ENCODE measurements at places on chromosomes 6 and 20.
A peak's percentile ranks its signal among the peaks of the same experiment; 100 is the strongest.

DNA sequence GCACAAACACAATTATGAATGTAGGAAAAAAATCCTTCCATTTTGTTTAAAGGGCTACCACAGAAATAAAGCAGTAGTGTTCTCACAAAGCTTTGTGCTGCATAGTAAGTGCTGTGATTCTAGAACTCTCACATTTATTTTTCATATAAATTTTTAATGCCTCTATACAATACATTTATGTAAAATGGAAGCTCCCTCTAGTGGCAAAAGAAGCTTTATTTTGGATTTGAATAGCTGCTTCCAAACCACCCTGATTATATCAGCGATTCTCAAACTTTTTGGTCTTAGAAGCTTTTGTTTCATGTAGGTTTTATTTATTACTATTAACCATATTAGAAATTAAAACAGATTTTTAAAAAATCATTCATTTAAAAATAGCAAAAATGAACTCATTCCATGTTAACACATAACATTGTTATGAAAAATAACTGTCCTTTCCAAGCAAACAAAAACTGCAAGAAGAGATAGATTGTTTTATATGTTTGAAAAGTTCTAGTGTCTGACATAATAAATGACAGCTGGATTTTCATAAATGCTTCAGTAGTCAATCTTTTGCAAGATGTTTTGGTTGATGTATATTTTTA is 38.4 kb downstream of the HS3ST5 start:
- DNase-seq = no peak

DNA sequence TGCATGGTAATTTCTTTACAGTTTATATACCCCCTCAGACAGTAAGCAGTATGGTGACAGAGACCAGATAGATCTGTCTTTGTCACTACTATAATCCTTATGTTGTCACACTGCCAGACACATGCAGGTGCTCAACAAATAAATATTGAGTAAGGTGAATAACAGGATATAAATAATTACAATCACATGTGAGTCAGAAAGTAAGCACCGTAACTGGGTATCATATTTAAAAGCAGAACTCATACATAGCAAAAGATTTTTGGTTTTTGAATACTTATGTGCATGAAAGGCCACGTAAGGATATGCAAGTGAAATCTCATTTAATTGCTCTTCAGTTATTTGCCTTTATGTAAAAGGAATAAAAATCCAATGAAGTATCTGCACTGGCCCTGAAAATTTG is 17.4 kb downstream of the CNBD2 start:
- no peak for DNase-seq

- no peak for DNase-seq
These were observed 137.0 kb downstream of the DST start for GRCh38 chr6:56505512-56506260.

- peak; percentile 30 for DNase-seq
These were observed 2.8 kb upstream of the PHF20 start for GRCh38 chr20:35768731-35769664.

- no peak for DNase-seq
These were observed 5.1 kb downstream of the SOX4 start for GRCh38 chr6:21598674-21599023.

DNA sequence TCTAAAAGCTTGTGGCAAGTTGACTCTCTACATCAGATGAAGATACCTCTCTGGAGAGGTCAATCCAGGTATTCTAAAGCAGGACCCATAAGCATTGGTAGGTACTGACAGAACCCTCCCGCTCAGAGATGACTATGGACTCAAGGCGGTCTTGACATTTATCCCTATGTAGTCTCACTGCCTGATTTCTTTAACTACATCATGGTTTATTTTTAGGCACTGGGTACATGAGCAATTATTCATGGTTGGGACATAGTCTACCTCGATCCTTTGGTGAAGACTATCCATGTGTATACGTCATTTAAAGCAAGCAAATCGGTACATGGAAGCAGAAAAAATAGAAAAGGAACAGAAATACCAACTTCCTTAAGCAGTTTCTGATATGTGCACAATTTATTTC is 136.2 kb upstream of the TAB2 start:
- no peak for DNase-seq

GRCh38 chr6:161853657-161854056 is 579.8 kb upstream of the AGPAT4 start:
- DNase-seq = no peak

GRCh38 chr6:31758281-31758680 is 4.2 kb upstream of the SAPCD1 start:
- DNase-seq = no peak

DNA sequence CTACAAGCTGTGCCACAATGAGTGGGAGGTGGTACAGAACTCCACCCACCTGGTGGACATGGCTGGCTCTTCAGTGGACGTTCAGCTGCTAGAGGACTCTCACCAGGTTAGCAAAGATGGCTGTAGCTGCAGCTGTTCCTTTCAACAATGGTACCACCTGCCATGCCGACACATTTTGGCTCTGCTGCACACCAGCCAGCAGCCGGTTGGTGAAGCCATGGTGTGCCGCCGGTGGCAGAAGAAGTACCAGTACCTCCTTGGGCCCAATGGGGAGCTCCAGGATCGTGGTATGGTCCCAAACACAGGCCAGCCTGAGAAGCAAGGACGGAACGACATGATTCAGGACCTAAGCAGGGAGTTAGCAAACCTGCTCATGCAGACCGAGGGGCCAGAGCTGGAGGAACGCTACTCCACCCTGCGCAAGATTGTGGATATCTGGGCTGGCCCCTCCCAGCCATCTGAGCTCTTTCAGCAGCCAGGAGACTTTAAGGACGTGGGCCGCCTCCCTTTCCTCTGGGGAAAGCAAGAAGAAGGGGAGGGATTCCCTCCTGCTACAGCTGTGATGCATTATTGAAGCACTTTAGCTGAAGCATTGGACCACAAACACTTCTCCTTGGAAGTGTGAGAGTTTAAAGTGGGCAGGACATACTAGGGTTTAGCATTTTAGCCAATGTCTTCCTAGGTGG is 2.8 kb upstream of the ZSWIM1 start:
- no peak for DNase-seq

DNA sequence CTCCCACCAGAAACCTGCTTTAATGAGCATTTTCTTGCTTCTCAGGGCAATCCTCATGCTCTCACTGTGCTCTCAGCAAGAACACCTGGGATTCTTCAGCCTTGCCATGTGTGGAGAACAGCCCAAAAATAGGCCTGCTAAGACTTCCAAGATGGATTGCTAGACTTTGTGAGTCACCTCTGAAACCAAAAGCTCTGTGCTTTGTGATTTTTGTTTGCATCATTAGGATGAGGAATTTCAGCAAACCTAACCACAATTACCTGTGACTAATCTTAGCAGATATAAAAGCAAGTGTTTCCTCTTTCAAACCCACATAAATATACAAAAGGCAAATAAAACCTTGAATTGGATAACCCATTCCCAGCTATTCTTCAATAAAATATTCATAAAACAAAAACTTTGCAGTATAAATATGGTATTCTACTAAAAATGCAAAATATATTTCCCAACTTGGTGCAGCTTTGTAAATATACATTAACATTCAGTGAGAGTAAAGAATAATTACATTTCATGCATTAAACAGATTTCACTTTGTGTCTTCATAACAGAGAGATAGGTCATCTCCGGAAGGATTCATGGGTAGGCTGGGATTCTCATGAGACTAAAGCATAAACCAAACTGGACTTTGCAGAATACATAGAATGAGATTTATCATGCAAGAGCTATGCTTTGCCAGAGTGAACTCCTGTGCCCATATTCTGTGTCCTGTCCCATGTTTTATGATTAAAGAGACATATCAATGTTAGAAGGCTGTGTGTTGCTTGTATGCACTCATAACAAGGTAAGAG is 33.5 kb downstream of the TPBG start:
- DNase-seq = no peak

- no peak for DNase-seq
These were observed 268.8 kb downstream of the GRIK2 start for GRCh38 chr6:101662111-101662897.

DNA sequence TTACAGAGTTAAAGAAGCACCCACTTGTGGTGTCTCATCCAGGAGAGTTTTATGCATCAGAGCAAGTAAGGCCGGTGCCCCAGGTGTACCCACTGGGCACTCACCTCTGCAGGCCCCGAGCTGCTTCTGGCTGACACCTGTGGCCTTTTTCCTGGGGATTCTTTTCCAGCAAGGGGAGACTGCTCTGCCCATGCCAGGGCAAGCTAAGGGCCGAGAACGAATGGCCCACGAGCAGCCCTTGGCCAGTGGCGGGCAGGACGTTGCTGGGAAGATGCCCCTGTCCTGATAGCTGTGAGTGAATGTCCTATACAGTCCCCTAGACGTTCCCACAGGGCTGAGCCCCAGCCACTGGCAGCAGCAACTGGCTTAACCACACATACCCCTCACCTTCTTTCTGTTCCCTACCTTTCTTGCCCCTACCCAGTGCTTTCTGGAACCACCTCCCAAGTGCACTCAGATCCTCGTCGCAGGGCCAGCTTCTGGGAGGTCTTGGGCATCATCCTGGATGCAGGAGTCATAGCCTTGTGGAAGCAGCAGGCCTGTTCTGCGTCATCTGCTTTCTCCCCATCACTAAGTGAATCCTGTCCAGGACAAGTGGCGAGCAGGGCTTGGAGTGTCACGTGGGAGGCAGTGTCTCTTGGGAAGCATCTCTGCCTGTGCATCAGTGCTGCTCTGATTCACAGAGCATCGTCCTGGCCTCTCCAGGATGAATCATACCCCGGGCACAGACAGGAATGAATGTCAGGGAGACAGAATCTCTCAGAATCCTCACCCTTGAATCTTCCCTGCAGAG is 32.5 kb downstream of the SYNDIG1 start:
- no peak for DNase-seq

GRCh38 chr6:56899311-56899710 is 55.6 kb upstream of the BEND6 start:
- DNase-seq = no peak

DNA sequence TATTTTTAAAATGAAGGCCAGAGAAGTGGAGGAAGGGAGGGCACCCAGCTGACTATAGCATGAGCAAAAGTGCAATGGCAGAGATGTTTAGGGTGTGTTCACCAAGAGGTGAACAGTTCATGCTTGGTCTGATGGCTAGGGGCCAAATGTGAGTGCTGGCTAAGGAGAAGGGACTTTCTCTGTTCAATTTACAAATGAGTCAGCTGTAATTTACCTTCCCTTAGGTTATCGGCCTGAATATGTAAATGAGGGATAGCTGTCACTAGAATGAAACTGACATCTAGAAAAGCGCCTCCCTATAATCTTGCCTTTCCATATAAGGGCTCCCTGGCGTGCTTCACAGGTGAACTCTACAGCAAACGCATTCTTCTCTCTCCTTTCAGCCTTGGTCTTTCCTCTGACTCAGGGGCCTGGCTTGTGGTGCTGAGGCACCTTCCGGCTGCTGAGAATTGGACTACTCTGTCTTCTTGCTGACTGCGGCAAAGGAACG is 114.7 kb upstream of the BACH2 start:
- DNase-seq = peak; percentile 43

GRCh38 chr6:160379466-160379865 is 31.3 kb downstream of the SLC22A3 start:
- DNase-seq = no peak

DNA sequence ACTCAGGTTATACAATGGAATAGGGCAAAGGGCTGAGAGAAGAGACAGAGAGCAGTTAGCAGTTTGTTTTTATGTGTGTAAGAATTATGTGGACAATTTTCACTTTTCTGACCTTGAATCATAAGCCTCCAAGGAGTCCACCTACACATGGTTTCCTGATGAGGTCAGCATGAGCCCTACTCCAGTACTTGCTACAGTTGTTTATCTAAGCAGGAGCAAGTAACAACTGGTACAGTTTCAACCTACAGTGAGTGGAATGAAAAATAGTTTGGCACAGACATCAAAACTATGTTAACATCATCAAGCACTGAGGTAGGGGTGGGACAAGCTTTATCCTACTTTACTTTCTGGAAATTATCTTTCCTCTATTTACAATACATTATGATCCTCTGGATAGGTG is 426.7 kb upstream of the ID4 start:
- DNase-seq = no peak

- DNase-seq = no peak
These were observed 114.9 kb downstream of the GRM4 start for GRCh38 chr6:34030831-34031624.

- DNase-seq = no peak
These were observed 58.3 kb downstream of the MAFB start for GRCh38 chr20:40630713-40631112.

DNA sequence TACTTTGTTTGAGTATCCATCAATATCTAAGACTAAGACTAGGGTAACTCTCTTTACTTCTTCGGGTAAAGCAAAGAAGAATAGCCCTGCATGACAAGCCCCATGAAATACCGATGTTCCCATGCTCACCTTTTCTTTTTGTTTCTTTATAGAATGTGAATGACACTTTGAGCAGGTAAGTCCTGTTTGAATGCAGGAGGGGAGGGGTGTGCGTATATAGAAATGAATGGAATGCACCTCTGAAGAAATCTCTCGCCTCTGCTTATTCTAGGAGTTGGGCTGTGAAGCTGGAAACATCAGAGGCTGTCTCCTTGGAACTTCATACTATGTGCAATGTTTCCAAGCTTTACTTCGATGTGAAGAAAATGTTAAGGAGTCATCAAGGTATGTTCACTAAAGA is 10.3 kb downstream of the TRIM38 start:
- DNase-seq = no peak

DNA sequence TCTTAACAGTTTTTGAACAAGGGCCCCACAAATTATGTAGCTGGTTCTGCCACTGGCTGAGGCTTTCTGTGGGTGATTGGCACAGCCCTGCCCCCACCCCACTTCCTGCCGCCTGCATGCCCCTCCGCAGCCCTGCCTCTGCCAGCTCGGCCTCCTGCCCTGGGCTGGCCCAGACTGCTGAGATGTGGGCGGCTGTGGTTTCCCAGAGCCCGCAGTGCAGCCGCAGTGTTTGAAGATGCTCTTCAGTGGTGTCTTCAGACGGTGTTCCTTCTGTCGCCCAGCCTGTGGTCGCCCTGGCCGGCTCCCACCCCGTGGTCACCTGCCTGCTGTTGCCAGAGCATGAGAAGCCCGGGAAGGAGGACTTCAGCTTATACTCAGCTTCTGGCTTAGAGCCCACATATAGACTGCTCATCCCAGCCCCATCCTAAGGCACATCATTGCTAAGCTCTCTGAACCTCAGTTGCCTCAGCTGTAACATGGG is 154.3 kb downstream of the VEGFA start:
- DNase-seq = peak; percentile 36

DNA sequence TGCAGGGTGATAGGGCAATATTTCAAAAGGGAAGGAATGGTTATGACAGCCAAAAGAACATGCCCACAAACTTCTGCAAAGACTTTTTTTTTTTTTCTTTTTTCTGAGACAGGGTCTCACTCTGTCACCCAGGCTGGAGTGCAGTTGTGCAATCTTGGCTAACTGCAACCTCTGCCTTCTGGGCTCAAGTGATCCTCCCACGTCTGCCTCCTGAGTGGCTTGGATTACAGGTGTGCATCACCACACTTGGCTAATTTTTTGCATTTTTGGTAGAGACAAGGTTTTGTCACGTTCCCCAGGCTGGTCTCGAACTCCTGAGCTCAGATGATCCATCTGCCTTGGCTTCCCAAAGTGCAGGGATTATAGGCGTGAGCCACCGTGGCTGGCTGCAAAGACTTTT is 117.6 kb upstream of the ADGRF1 start:
- DNase-seq = no peak
